ENCODE measurements at places on chromosomes 16 and 17.

- DNase-seq = no peak
- H3K27ac ChIP-seq = no peak overlapping the region
- no peak overlapping the region for H3K4me3 ChIP-seq
- no peaks in the 10 kb centered on the region for H3K27me3 ChIP-seq
- H3K36me3 ChIP-seq = peaks cover 18% of the 10 kb centered on the region
Observed at GRCh38 chr16:81711657-81712319, 67.3 kb upstream of the PLCG2 start.

DNA sequence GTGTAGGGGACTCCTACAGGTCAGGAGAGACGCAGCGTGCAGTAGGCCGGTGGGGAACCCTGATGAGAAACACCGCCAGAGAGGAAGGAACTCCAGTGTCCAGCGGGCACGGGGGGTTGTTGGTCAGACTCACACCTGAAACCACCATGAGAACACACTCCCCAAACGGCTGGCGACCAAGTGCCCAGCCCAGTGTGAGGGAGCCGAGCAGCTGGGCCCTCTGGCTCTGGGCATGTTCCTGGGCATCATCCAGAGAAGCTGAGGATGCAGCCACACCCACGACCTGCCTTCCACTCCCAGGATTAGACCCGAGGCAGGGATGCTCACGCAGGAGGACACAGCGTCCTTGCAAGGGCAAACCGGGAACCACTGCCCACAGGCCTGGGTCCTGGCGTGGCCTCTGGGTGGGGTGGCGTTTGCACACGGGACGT lies 108.3 kb upstream of the ZNF750 start:
- no peak for DNase-seq
- no peaks in the 10 kb centered on the region for H3K4me1 ChIP-seq
- no peak overlapping the region for H3K4me3 ChIP-seq
- H3K27me3 ChIP-seq = no peaks in the 10 kb centered on the region

DNA sequence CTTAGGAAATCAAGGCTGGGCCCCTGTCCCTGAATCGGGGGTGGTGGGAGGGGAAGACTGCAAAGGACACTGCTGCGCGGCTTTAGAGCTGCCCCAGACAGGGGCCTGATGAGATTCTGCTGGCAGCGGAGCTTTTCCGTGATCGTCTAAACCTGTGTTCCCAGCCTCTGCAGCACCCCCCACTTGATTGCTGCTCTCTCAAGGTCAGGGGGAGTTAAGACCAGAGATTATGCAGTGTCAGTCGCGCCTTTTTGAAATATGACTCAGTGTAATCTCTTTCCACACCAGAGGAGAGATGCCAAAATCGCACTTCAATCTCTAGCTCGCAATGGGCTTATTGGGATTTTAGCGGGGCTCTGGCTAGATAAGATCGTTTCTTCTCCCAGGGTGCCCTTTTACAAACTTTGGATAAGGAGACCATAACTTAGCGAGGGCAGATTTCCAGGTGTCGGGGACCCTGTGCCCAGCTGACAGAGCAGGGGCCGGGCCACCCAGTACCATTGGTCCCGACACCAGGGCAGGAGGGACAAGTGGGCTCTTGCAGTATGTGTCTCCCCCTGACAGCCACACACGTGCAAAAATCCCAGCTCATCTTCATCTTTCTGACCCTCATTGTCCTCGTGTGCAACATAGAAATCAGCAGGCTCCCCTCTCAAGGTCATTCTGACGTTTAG lies 87.0 kb downstream of the IRX3 start:
- H3K27me3 ChIP-seq = no peaks in the 10 kb centered on the region
- H3K36me3 ChIP-seq = no peaks in the 10 kb centered on the region
- no peak overlapping the region for H3K4me3 ChIP-seq
- no peak overlapping the region for H3K27ac ChIP-seq

DNA sequence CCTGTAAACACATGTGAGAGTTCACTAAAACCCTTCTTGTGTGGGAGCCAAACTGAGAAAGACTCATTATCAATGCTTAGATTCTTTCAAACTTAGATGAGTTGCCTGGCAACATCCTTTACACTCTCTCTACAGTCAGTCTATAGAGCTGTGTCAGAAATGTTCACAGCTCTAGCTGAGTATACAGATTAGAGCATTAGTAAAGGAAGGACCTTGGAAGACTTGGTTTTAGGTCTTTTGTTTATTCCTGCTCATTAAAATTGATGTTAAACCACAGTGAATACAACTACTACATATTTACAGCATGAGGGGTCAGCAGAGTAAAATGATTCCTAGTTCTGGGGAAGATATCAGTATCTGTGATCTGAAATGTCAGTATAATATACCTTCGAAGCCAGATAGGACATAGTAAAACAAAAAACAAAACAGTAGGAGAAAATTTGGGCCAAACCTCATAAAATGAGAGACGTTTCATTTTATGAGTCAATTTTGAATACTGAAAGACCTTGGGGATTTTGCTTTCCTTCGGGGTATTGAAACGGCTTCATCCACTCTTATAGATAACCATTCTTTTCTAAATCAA lies 186.0 kb downstream of the TANC2 start:
- H3K27ac ChIP-seq = no peak overlapping the region
- H3K4me1 ChIP-seq = no peaks in the 10 kb centered on the region
- no peaks in the 10 kb centered on the region for H3K27me3 ChIP-seq
- no peak for DNase-seq

DNA sequence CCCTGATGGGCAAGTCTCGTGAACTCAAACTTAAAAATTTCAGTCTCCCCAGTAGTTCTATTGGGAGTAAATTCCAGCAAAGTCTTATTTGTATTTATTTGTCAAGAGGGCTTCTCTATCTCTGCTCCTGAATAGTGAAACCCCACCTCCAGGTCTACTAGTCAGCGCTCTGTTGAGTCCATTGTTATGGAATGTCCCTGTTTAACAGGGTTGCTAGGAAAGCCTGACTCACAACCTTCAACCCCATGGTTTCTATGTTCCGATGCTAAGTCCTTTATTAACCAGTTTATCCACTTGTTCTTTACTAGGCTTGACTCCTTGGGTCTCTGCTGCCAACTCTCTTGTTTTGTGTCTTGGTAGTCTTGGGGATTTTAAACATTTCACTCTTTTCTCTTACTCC lies 250.7 kb upstream of the MYOCD start:
- H3K27ac ChIP-seq = no peak overlapping the region
- H3K4me3 ChIP-seq = no peak overlapping the region
- no peaks in the 10 kb centered on the region for H3K36me3 ChIP-seq
- no peaks in the 10 kb centered on the region for H3K4me1 ChIP-seq
- H3K27me3 ChIP-seq = no peaks in the 10 kb centered on the region

- no peaks in the 10 kb centered on the region for H3K36me3 ChIP-seq
- no peak for DNase-seq
- H3K27me3 ChIP-seq = no peaks in the 10 kb centered on the region
Observed at GRCh38 chr17:13931111-13931526, 138.2 kb upstream of the COX10 start.

GRCh38 chr16:19844945-19845641 lies 39.6 kb downstream of the GPRC5B start:
- H3K27me3 ChIP-seq = no peaks in the 10 kb centered on the region
- H3K36me3 ChIP-seq = no peaks in the 10 kb centered on the region
- H3K27ac ChIP-seq = no peak overlapping the region
- no peak for DNase-seq

GRCh38 chr17:34306466-34306865 lies 12.8 kb upstream of the CCL8 start:
- no peak overlapping the region for H3K4me3 ChIP-seq
- DNase-seq = no peak
- H3K27ac ChIP-seq = no peak overlapping the region
- H3K27me3 ChIP-seq = no peaks in the 10 kb centered on the region

- DNase-seq = no peak
- H3K4me1 ChIP-seq = peaks cover 14% of the 10 kb centered on the region
- peaks cover 3% of the 10 kb centered on the region for H3K36me3 ChIP-seq
- no peak overlapping the region for H3K27ac ChIP-seq
Observed at GRCh38 chr17:82018152-82018988, 4.3 kb downstream of the CENPX start.

DNA sequence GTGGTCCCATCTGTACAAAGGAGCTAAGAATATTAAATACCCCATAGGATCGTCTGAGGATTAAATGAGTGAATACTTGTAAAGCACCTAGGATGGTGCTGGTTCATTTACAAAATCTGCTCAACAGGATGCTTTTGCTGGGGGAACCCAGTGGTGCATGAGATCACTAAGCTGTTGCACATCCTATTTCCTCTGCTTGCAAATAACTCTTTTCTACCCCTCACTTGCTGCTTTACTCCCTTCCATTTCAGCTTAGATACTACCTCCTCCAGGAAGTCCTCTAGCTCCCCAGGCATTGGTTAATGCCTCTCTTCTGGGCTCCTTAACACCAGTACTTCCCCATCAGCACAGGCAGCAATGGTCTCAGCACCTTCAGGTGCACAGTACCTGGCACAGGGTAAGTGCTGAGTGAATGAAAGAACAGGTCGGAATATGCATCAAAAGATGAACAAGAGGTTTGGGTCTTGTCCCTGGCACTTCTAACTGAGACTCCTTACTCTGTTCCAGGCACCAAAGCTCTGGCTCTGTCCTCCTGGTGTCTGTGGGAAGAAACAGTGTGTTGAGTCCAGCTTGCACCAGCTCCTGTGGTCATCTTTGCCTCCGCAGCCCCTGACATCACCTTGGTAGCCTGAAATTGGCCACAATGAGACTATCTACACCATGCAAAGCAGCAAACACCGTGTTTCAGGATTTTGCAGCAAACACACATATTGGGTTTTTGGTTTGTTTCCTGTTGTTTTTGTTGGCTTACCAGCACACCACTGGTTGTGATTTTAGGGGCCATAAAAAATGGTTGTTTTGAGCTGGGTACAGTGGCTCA lies 24.1 kb upstream of the IL21R start:
- no peaks in the 10 kb centered on the region for H3K27me3 ChIP-seq
- H3K4me3 ChIP-seq = no peak overlapping the region
- H3K4me1 ChIP-seq = peaks cover 23% of the 10 kb centered on the region
- no peak overlapping the region for H3K27ac ChIP-seq
- H3K36me3 ChIP-seq = no peaks in the 10 kb centered on the region
- no peak for DNase-seq

- H3K4me1 ChIP-seq = peaks cover 4% of the 10 kb centered on the region
- no peak for DNase-seq
- no peak overlapping the region for H3K27ac ChIP-seq
- H3K27me3 ChIP-seq = no peaks in the 10 kb centered on the region
Observed at GRCh38 chr17:40021451-40021971, 6.3 kb downstream of the CSF3 start.

- no peak for DNase-seq
- peaks cover 10% of the 10 kb centered on the region for H3K4me1 ChIP-seq
- no peak overlapping the region for H3K27ac ChIP-seq
- no peaks in the 10 kb centered on the region for H3K36me3 ChIP-seq
- no peaks in the 10 kb centered on the region for H3K27me3 ChIP-seq
- H3K4me3 ChIP-seq = no peak overlapping the region
Observed at GRCh38 chr16:30778549-30779244, 8.3 kb downstream of the ZNF629 start.

- H3K4me1 ChIP-seq = no peaks in the 10 kb centered on the region
- H3K36me3 ChIP-seq = no peaks in the 10 kb centered on the region
- DNase-seq = no peak
- H3K27me3 ChIP-seq = no peaks in the 10 kb centered on the region
- no peak overlapping the region for H3K27ac ChIP-seq
Observed at GRCh38 chr16:23225634-23226033, 43.1 kb downstream of the SCNN1G start.

DNA sequence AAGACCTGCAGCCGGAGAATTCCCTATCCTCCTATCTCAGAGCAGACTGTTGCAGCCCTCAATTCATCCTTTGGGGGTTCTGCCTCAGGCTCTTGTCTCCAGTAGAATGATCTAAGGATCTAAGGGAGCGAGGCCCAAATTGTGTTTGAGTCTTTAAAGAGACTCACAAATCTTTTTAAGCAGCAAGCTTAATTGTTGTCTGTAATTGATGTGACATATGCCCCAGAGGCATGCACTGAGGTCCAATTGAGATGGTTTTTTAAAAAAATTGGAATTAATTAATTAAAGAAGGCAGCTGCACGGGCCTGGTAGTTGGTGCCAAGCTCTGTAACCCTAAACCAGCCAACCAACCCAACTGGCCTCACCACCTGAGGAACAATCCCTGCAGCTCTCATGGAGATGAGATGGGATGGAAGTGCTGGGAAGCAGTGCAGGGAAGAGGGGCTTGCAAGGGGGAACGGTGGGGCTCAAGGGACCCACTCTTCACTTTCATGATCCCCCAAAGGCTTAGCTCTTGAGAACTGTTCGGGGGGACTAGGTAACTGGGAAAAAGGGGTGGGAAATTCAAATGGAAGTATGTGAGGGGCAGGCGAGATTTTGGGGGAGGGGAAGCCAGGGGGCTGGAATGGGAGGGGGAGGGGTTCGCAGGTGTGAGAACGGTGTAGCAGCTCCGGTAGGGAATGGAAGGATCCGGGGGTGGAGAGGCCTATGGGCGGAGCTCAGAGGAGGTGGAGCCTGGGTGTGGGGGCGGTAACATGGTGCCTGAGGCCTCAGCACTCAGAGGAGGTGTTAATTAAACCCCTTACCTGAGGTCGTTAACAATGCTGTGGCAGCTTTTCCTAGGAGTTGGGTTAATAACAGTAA lies 9.2 kb upstream of the ZNF652 start:
- H3K36me3 ChIP-seq = no peaks in the 10 kb centered on the region
- no peak overlapping the region for H3K4me3 ChIP-seq

- H3K36me3 ChIP-seq = peaks cover 41% of the 10 kb centered on the region
- H3K4me3 ChIP-seq = no peak overlapping the region
- no peak overlapping the region for H3K27ac ChIP-seq
- H3K4me1 ChIP-seq = peaks cover 3% of the 10 kb centered on the region
- DNase-seq = no peak
Observed at GRCh38 chr16:11727796-11728543, 14.7 kb downstream of the TXNDC11 start.

DNA sequence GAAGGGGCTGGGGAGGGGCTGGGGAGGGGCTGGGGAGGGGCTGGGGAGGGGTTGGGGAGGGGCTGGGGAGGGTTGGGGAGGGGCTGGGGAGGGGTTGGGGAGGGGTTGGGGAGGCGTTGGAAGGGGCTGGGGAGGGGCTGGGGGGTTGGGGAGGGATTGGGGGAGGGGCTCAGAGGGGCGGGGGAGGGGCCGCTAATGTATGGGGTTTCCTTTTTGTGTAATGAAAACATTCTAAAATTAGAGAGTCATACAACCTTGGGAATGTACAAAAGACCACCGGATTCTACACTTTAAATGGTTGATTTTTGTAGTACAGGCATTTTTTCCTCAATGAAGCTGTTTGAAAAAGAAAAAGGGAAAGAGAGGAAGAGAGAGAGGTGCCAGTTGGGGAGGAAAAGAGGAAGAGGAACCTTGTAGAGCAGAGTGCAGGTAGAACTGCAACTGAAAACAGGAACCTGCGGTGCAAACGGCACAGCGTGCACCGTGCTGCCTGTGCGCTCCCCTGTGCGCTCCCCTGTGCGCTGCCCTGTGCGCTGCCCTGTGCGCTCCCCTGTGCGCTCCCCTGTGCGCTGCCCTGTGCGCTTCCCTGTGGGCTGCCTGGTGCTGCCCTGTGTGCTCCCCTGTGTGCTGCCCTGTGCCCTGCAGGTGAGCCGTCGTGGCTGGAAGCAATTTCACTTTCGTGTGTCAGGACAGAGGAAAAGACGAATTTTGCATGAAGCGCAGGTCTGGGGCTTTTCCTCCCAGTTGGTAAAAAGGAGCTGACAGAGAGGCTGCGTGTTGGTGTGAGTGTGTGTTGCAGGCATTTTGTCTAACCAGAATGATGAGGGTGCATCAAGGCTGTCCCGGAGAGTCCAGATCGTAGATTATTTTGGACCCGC lies 40.8 kb downstream of the METRNL start:
- H3K27me3 ChIP-seq = no peaks in the 10 kb centered on the region
- no peak overlapping the region for H3K27ac ChIP-seq
